ENCODE measurements at places on chromosomes 5 and 9.

DNA sequence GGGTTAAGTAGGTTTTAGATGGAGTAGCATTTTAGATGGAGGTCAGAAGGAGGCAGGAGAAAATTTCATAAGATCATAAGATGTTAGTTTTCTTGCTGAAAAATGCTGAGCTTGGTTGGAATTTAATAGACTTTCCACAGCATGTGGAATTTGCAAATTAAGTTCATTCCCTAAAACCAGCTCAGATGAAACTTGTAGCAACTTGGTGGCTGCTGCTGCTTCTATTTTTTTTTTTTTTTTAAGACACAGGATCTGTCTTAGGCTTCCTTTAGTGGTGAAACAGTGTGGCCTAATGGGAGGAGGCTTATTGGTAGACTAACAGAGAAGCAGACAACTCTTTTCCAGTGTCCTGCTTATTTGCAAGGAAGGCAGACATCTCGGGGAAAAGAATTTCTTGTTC lies 154.5 kb downstream of the AOPEP start:
- no peak for DNase-seq

GRCh38 chr5:160479926-160480325 lies 58.3 kb downstream of the PTTG1 start:
- DNase-seq = no peak

GRCh38 chr5:124921694-124922093 lies 175.3 kb upstream of the ZNF608 start:
- DNase-seq = no peak

GRCh38 chr9:131889437-131890251 lies 149.8 kb upstream of the RAPGEF1 start:
- no peak for DNase-seq

- no peak for DNase-seq
Measured at GRCh38 chr5:92567831-92568450, 1013.1 kb downstream of the NR2F1-AS1 start.

- no peak for DNase-seq
Measured at GRCh38 chr9:113356686-113357292, 7.4 kb downstream of the BSPRY start.

DNA sequence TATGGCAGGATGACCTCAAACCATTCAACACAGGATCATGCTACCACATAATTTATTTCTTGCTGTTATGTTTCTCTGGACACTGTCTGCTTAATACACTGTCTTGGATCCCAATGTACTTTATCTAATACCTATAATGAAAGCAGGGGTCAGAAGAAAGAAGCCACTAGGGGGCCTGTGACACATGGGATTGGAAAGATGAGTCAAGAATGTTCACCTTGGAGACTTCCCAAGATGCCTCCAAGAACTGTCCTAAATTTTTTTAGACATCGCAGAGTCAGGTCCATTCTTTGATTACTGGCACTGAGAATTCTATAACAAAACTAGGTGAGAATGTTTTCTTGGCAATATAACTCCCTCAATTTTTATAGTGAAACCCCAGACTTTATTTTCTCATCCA lies 305.8 kb upstream of the SMARCA2 start:
- DNase-seq = no peak

- no peak for DNase-seq
Measured at GRCh38 chr5:97425511-97425910, 242.5 kb upstream of the RIOK2 start.

- no peak for DNase-seq
Measured at GRCh38 chr5:163773226-163773625, 267.8 kb downstream of the MAT2B start.

DNA sequence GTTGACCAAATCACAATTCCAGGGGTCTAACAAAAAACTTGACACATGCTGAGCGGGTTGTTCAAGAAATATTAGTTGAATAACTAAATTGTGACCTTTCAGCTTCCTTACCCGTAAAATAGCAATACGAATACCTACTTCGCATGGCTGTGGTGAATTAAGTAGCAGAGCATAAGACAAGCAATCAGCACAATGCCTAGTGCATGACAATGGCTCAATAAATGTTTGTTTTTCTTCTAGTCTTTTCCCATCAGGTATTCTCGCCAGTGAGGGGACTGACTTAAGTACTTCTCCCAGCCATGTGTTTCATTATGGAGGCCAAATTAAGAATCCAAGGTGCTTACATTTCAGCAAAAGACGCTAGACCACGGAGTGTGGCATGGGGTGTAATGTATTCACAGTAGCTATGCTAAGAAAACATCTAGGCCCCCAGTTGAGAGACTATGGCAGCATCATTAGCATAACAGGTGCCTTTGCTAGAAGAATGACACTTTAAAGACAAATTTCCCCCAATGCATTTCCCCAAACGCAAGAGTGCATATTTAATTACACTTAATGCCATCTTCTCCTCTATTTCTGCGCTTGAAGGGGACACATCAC lies 145.9 kb downstream of the ASTN2 start:
- DNase-seq = no peak

DNA sequence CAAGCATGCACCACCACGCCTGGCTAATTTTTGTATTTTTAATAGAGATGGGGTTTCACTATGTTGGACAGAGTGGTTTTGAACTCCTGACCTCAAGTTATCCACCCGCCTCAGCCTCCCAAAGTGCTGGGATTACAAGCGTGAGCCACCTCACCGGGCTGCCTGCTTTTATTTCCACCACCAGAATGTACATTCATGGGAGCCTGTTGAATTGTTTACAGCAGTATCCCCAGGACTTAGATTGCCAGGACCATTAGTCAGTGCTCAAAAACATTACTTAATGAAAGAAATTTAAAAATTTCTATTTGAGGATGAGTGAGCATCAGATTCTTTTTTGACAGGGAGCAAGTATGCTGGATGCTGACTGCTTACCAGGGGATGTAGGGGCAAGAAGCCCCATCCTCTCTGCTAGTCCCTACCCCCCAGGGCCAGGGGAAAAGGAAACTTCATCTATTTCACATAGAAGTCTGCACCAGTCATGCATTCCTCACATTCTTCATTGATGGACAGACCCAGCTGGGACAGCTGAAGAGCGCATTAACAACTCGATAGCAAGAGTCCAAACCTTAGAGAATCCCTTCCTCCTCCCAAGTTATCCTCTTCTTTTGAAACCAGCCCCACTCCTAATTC lies 10.3 kb upstream of the RGMB start:
- no peak for DNase-seq

- DNase-seq = no peak
Measured at GRCh38 chr5:27571681-27572080, 533.3 kb upstream of the CDH9 start.

DNA sequence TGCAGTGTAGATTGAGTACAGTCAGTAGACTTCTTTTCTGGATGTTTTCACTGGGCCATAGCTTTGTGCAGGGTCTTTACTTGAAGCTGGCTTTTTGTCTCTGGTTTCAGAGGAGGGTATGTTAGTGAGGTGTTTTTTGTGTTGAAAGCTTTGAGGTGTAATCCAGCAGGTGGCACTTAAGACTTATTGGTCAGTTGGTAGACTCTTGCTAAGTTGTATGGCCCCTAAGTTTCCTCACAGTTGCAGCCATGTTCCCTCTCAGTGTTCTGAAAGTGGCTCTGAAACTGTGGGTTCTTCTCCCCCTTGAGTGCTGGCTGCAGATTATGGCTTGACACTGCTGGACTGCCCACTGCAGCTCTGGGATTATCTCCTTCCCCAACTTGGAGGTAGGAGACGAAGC lies 55.7 kb upstream of the SLC44A1 start:
- no peak for DNase-seq

DNA sequence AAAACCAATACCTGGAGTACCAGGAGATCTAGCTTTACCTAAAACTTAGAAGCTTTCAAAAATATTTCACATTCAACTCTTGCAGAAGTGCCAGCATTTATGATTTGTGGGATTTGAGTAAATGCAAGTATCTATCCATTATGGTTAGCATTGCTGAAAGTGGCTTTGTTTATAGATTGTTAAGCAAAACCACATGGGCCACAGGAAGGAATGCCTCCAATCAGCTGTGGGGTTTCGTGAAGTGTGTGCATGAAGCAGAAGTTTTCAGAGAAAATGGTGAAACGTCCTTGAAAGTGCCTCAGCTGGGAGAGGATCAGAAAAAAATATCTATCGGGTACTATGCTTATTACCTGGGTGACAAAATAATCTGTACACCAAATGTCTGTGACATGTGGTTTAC lies 4.2 kb downstream of the LECT2 start:
- no peak for DNase-seq
